Esophagus squamous epithelium (tissue), 5 donors: ENCODE measurements at places on chromosomes 16 and 17.

DNA sequence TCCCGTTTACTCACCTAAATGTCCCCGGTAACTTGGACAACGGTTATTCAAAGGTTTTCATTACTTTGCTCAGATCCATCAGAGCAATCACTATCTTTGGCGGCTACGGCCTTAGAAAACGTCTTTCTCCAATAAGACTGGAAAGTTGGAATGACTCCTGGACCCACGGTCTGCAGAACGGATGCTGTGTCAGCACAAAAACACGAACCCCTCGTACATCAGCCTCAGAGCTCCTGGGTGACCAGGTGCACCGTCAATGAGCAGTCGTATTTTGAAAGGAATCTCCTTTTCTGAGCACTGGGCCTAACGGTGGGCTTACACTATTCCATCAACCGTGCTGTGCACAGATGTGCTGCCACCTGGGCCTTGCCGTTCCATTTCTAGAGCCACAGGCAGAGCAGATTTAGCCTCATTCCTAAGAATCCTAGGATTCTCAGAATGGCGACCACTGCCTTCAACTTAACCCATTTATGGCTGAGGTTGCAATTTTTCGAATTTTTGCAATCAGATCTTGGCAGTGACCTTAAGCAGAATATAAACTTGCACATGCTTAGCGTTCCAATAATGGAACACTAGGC is 110.8 kb upstream of the ZNF750 start:
- no peaks in the 10 kb centered on the region for H3K36me3 ChIP-seq
- DNase-seq: no peak
- H3K4me1 ChIP-seq: no peaks in the 10 kb centered on the region
- H3K4me3 ChIP-seq: no peak overlapping the region

GRCh38 chr17:75240394-75241142 is 20.8 kb downstream of the GGA3 start:
- H3K4me3 ChIP-seq: no peak overlapping the region
- no peaks in the 10 kb centered on the region for H3K27me3 ChIP-seq

DNA sequence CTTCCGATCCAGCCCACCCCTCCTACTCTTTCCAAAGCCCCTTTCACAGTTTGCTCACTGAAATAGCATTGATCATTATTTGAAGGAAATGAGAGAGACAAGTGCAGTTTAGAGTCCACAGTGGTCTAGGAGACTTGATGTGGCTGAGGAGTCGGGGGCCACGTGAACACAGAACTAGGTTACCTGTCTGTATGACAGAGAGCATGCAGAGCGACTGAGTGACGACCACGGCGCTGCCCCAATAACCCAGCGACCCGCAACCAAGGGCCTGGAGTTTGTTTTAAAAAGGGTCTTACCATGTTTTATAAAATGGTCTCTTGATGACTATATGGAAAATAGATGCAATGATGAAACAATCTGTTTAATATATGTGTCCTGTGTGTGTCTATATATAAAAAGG is 39.5 kb downstream of the NDEL1 start:
- H3K27ac ChIP-seq: no peak overlapping the region
- H3K36me3 ChIP-seq: peaks cover 44% of the 10 kb centered on the region

DNA sequence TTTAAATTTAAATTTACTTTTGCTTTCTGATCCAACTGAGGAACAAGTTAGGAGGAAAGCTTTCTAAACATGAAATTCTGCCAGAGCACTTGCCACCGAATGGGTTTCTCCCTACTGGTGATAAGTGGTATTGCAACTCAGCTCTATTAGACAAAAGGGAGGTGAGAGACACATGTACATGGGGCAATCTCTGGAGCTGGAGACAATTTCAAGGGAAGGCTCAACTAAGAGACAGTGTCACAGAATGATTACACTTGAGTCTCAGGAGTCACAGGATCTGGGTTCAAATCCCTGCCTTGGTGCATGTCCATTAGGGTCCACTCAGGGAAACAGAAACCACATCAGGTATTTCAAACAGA is 37.4 kb downstream of the SOCS1 start:
- no peaks in the 10 kb centered on the region for H3K27me3 ChIP-seq
- H3K27ac ChIP-seq: no peak overlapping the region
- H3K4me3 ChIP-seq: no peak overlapping the region
- no peaks in the 10 kb centered on the region for H3K4me1 ChIP-seq

- DNase-seq: no peak
- H3K27me3 ChIP-seq: no peaks in the 10 kb centered on the region
- H3K4me3 ChIP-seq: no peak overlapping the region
- H3K4me1 ChIP-seq: peaks cover 25% of the 10 kb centered on the region
These were observed 8.3 kb downstream of the SLC35G3 start for GRCh38 chr17:35185849-35186248.

- H3K4me1 ChIP-seq: no peaks in the 10 kb centered on the region
- no peak for DNase-seq
- no peaks in the 10 kb centered on the region for H3K27me3 ChIP-seq
- H3K36me3 ChIP-seq: peaks cover 100% of the 10 kb centered on the region
These were observed 70.9 kb upstream of the ATP2A3 start for GRCh38 chr17:4035081-4035680.
